ENCODE measurements at places on chromosomes 5 and 9.

DNA sequence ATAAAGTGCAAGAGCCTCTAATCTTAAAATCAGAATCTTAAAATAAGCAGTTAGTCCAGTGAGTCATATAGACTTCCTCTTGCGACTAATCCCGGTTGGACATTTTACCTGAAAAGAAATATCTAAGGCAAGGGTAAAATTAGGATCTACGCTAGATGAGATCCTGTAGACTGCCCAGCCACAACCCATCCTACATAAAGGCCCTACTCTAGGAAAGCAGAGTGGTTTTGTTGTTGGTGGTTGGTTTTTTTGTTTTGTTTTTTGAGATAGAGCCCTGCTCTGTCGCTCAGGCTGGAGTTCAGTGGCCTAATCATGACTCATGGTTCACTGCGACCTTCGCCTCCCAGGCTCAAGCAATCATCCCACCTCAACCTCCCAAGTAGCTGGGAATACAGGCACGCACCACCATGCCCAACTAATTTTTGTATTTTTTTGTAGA, 6.9 kb downstream of the TSC1 start:
- no peak for DNase-seq

DNA sequence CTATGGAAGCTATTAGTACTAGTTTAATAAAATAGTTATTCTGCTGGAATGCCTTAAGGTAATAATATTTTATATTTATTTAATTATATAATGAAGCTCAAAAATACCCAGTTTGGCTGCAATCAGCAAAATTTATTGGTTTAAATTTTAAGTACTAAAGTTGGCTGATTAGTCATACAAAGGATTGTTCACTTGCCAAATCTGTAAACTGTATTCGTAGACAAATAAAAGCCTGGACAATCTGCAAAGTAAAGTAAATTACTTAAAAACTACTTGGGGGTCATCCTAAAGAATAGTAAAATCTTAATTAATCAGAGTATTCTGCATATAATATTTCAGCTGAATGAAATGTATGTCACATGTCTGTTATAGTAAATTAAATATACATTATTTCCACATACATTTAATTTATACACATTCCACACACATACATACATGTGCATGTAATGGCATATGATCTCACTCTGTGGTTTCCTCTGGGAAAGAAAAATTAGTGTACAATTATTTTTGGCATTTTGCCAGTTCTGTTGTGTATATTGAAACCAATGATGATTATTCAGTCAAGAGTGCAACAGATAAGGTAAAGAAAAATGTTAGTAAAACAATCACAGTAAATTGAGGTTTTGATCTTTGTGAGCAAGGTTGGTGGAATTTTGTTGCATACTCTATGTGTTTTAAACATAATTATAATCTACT, 455.9 kb downstream of the CDH9 start:
- DNase-seq = no peak

DNA sequence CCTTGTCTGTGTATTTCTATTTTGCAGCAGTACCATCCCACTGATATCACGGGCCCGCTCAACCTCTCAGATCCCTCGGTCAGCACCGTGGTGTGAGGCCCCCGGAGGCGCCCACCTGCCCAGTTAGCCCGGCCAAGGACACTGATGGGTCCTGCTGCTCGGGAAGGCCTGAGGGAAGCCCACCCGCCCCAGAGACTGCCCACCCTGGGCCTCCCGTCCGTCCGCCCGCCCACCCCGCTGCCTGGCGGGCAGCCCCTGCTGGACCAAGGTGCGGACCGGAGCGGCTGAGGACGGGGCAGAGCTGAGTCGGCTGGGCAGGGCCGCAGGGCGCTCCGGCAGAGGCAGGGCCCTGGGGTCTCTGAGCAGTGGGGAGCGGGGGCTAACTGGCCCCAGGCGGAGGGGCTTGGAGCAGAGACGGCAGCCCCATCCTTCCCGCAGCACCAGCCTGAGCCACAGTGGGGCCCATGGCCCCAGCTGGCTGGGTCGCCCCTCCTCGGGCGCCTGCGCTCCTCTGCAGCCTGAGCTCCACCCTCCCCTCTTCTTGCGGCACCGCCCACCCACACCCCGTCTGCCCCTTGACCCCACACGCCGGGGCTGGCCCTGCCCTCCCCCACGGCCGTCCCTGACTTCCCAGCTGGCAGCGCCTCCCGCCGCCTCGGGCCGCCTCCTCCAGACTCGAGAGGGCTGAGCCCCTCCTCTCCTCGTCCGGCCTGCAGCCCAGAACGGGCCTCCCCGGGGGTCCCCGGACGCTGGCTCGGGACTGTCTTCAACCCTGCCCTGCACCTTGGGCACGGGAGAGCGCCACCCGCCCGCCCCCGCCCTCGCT, 1.9 kb downstream of the LRRC26 start:
- no peak for DNase-seq

DNA sequence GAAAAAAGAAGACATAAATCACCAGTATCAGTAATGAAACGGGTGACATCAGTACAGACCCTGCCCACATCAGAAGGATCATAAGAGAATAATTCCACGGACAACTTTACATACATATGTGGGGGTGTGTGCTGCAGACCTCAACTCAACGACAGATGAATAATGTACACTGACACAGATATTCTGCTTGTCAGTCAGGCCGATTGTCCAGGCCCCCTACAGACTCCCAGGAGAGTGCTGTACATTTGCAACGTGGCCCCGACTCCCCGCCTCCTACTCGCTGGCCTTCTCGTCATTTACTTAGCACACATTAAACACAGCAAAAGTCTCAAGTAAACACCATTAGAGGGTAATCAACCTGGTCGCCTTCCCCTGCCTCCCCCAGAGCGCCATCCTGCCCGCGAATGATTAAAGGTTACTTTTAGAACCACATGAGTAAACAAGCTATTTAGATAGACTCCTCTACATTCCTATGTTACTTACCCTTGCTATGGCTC, 3.5 kb upstream of the TMED9 start:
- no peak for DNase-seq

GRCh38 chr5:181199881-181200638, 4.9 kb downstream of the TRIM7 start:
- DNase-seq = no peak

DNA sequence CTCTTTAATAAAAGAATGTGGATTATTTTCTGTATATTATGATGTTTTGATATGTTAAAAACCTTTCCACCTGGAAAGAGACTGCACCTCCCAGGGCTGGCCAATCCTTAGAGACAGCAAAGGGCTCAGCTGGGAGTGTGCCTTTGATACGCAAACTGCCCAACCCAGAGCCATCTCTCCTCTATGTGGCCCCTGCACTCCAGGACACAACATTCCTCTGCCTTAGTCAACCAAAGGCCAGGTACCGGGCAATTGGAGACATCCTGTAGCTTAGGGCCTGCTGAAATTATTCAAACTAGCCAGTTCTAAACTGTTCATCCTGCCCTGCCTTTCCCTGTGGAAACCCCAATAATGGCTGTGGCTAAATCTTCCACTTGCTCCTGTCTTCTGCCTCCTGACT, 5.0 kb upstream of the HSPB3 start:
- no peak for DNase-seq

DNA sequence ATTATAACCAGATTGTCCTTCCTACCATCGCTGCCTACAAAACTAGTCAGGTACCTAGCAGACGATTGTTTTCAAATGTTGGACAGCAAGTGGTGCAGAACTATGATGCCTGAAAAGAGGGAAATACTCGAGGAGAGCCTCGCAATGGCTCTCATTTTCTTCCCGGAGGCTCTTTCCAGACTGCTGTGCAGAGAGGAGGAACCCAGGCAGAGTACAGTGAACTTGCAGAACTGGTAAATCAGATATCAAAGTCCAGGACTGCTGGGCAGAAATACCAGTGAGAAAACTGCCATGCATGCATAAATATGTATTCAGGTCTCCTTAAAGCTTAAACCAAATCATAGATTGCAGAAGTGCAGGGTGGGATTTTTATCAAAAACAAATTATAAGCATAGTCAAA, 26.4 kb upstream of the UGT3A1 start:
- no peak for DNase-seq

GRCh38 chr5:112787896-112788295, 50.2 kb downstream of the APC start:
- no peak for DNase-seq

GRCh38 chr5:93790401-93790800, 49.0 kb upstream of the POU5F2 start:
- no peak for DNase-seq

- no peak for DNase-seq
Observed at GRCh38 chr9:37339923-37340322, 82.6 kb upstream of the GRHPR start.
